Activated naive CD4-positive, alpha-beta T cell treated with anti-CD3 and anti-CD28 coated beads for 36 hours (primary cell): ENCODE measurements at places on chromosomes 1 and 21.

DNA sequence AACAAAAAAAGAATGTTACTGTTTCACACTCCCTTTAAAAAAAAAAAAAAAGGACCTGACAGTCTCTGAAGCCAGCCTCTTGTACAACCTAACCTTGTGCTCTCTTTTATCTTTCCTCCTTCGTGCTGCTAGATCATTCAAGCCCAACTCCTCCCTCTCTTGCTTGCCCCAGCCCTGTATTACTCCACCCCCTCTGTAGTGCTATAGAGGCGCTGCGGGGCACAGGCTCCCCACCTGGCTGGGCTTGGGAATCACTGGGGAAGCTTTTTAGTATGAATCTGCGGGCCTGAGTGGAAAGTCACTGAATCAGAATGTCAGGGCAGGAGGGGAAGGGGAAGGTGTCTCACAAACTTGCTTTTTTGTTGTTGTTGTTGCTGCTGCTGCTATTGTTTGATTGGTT, 383.7 kb upstream of the CAMK1G start:
- DNase-seq = no peak

DNA sequence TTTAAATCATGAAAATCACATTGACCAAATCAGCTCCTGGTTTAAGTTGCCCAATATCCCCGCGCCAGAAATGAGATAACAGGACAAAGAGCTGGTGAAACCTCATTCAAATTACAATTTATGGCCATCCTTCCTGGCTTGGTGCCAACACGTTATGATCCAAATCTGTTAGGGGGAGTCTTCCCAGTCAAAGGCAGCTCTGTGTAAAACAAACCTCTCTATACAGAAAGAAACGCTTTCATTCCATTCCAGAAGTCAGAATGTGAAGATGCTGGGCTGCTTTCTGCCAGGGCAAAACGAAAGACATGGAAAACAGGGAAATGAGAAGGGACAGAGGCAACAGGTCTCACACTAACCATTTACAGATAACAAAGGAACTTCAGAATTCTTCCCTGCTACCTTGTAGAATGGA, 53.5 kb upstream of the TIAM1 start:
- no peak for DNase-seq

DNA sequence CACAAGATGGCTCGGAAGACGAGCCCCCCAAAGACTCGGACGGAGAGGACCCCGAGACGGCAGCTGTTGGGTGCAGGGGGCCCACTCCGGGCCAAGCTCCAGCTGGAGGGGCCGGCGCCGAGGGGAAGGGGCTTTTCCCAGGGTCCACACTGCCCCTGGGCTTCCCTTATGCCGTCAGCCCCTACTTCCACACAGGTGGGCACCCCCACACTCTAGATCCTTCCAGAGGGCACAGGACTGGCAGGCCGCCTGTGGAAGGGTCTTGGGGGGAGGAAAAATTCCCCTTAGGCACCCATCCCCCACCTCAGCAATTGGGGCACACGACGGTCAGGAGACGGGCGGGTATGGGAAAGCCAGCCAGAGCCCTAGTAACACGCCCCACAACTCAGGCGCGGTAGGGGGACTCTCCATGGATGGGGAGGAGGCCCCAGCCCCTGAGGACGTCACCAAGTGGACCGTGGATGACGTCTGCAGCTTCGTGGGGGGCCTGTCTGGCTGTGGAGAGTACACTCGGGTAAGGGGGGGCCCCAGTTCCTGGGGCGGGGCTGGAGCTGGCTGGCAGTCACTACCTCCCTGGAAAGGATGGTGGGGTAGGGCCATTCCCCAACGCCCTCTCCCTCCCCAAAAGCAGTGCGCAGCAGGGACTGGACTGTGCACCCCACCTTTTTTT, 16.1 kb downstream of the NOC2L start:
- DNase-seq = no peak

DNA sequence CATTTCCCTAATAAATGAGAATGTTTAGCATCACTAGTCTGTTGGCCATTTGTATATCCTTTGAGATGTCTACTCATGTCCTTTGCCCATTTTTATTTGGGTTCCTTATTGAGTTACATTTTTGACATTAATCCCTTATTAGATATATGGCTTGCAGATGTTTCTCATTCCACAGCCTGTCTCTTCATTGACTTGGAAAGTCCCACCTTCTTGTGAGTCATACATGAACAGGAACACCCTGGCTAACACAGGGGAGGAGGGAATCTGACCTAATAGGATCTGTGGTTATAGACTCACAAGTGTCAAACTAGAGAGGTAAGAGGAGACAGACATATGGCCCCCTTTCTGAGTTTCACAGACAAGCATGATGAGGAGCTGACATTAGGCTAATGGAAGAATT, 11.5 kb downstream of the ZP4 start:
- DNase-seq = no peak

DNA sequence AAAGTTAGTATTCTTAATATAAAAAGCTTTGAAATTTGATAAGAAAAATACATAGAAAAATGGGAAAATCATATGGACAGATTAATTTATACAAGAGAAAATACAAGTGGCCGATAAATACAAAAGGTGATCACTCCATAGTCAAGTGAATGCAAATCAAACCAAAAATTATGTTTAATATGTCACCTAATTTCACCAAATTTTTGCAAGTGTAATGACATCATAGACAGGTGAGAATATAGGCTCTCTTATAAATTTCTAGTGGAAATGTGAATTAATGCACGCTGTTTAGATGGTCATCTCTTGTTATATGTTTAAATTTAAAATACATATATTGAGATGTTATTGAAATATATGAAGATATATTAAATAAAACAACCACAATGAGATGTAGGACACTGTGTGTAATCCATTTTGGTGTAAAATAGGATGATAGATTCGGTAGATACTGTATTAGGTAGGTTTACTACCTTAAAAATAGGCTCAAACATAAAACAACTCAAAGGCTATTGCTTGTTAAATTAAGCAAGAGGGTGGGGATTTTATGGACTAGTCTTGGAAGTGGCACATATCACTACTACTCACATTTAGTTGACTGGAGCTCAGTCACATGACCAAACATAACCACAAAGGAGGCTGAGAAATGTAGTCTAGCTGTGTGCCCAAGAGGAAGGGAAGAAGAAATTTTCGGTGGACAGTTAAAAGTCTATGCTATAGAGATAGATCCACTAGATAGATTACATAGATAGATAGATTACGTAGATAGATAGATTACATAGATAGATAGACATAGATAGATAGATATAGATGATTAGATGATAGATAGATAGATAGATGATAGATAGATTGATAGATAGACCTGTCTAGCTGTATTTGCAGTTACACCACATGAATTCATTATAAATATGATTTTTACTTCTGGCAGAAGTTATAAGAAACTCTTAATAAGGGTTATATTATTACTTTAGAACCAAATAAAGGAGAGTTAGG, 9.2 kb downstream of the INSL5 start:
- DNase-seq = no peak

DNA sequence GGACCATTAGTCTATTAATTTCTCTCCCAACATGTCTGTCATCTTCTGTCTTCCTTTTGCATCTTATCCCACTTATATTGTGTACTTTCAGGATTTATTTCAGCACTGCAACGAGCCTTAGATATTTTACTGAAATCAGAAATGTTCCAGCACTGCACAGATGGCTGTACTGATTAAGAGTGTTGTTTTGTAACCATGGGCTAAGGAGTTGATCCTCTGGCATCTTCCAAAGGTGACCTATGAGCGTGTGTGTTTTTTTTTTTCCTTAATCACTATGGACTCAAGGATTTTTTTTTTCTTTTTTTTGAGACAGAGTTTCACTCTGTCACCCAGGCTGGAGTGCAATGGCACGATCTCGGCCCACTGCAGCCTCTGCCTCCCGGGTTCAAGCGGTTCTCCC, 7.1 kb upstream of the DDX59 start:
- DNase-seq = no peak

DNA sequence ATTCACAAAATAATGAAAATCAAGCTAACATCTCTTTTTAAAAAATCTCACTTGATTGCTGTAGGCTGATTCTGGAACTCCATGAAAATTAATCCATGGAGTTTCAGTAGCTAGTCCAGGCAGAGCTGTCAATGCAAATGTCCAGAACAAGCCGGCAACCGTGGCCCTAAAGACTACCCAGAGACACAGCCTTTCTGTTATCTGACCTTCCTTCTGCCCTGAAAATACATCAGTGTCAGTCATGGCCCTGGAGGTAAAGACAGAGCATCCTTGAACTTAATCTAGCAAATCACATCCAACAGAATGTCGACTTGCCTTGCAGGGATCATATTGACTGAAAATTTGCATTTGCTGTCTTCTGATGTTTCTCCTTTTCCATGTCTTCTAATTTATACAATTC, 887.4 kb upstream of the B3GALT2 start:
- DNase-seq = no peak
